SHP77 (cell line): ENCODE measurements at places on chromosomes 4 and X.

GRCh38 chr4:78542373-78542772 lies 9.2 kb upstream of the ANXA3 start:
- DNase-seq = no peak

GRCh38 chr4:99945718-99946355 lies 581 bp downstream of the DNAJB14 start:
- DNase-seq = peak; percentile 12

DNA sequence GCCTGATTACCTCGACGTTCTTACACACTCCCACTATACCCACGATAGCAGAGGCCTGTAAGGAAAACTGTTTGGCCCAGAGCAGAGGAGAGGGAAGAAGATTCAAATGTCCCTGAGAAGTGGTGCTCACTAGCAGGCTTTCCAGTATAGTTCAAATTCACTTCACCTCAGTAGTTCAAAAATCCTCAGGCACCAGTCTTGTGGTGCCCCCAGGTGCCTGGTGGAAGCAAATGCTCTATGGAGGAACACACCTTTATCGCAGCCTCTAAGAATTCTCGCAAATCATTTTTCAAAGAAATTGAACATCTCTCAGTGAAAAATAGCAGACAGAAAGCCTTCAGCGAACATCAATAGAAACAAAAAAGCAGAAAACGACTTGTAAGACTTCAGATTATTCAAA lies 12.2 kb upstream of the MTMR1 start:
- no peak for DNase-seq

DNA sequence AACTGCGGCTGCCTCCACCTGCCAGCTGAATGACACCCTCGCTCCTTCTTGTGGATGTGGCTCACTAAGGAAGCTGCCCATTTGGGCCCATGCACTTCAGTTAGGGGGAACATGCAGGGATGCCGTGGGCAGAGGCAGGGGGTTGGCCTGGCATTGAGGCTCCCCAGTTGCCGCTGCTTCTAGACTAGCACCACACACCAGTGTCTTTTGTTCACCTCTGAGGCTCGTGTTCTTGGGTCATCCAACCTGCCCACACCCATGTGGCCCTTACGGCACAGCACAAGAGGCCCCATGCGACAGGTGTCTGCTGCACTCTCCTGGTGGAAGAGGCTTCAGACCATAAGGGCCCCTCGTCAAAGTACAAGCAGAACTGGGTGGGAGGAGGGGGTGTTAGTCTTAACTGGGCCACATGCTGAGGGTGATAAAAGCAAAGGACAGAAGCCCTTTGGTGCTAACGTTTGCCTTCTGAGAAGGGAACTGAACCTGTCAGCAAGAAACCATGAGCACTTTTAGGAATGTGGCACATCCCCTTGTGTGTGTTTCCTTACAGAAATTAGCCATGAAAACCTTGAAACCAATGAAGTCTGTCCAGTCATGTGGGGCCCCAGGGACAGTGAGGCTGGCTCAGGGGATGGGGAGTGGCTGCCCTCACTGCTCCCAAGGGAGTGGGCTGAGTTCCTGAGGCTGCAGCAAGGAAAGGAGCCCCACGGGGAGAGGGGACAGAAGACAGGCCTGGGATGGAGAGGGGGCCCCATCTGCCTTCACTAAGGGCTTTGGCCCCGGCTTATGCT lies 39.2 kb downstream of the MAP7D3 start:
- DNase-seq = no peak

DNA sequence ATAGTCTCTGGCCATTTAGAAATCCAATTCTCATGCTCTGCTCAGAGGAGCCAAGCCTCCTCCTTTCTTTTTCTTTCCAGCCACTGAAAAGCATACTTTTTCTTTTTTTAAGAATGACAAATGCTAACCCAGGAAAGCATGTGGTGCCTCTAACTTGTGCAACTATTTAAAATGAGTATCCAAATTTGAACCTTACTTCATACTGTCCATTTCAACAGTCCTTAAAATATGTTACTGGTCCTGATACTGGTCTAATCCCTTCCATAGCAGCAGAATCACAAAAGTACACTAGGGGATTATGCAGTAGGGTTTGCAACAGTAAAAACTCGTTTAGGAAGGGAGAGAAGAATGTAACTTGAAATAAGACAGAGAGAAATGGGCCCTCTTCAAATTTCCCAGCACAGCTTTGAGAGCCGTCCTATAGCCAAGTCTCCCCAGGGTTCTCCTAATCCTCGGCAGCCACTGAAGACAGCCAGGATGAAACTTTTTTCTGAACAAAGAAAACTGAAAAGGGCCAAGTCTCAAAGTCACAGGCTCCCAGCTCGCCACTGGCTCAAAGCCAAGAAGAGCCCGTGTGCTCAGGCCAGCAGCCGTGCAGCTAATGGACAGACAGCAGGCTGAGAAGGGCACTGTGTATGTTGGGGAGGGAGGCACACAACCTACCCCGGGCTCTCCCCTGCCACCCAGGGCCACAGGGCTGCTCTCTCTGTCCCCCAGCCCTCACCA lies 39.5 kb downstream of the GPC4 start:
- DNase-seq = no peak

- no peak for DNase-seq
Measured at GRCh38 chr4:84286048-84286447, 213.0 kb downstream of the NKX6-1 start.

DNA sequence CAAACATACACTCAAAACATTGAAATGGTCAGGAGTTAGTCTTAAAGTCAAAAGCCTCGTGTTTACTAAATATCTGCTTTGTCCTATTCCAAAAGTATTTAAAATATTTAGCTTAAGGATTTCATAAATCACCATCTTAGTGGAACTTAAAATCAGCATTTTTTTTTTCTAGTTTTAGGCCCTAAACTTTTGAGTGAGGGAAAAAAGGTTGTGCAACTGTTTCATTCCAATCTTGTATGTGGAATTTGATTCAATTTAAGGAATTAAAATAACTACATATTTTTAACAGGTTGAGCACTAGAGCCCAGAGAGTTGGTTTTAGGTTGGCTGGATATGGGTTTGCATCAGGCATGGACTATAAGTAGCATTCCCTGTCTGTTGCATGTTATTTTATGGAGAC lies 35.7 kb upstream of the ANK2 start:
- no peak for DNase-seq

DNA sequence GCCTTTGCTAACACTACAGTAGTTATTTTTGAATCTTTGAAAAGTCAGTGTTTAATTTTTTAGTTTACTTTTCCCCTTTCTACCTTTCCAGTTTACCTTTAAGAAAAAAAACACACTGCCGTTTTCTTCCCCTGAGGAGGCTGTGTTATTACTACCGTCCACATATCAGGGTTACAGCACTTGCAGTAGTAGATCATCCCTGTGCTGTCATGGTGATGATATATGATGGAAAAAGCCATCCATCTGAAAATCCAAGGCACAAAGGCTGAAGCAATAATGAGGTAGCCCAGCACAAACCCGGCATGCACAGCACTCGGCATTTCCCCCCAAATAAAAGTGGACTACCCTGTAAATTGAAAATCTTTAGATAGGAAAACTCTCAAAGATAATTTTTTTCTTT lies 258.7 kb downstream of the CXXC4 start:
- DNase-seq = no peak

DNA sequence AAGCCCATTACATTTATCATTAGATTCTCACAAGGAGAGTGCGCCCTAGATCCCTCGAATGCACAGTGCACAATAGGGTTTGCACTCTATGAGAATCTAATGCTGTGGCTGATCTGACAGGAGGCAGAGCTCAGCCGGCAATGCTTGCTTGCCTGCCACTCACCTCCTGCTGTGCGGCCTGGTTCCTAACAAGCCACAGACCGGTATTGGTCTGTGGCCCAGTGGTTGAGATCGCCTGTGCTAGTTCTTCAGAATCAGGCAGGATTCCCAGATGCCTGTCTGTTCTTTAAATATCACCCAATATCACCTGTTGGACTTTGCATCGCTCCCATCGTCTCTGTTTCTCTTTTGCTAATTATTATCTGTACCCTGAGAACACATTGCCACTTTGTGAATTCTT lies 14.0 kb downstream of the DSPP start:
- DNase-seq = no peak

DNA sequence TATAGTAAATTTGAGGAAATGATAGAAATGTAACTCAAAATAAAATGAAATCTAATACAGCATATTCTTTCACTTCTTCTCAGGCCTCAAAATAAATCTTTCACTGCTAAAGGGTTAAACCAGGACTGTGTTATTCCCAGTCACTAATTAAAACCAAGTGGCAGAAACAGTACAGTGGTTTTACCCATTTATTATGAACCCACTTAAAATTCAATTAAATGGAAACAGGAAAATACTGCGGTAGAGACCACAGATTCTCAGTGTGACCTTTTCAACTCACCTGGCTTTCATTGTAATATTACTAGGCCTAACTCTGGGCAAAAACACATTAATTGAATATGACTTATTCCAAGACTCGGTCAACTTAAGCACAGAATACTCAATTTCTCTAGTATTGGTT lies 176.5 kb upstream of the DKK2 start:
- DNase-seq = no peak

DNA sequence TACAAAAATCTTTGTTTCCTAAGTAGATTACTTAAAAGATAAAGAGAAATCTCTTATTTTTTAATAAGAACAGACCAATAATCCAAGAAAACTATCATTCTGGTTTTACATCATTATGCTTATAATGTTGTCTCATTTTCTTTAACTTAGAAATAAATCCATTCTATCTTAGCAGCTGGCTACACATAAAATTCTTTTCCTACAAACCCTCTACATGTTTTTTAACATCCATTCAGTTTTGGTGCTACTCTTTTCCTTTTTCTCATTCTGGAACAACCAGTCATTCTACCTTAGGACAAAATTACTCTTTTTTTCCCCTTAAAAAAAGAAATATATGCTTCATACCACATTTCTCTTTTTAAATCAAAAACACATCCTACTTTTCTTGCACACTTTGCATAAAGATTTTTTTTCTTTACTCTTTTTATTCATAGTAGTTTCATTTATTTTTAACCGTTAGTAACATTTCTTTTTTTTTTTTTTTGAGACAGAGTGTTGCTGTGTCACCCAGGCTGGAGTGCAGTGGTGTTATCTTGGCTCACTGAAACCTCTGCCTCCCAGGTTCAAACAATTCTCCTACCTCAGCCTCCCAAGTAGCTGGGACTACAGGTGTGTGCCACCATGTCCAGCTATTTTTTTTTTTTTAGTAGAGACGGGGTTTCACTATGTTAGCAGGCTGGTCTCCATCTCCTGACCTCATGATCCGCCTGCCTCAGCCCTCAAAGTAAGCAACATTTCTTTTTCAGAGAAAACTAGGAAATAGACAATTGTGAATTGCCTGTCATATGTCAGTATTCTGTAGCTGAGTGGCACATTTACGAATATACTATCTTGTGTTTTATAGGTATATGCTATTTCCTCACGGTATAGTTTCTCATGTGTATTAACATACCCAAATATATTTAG lies 562.8 kb downstream of the ADGRL3 start:
- DNase-seq = no peak

- no peak for DNase-seq
Measured at GRCh38 chrX:6024204-6024603, 204.5 kb downstream of the NLGN4X start.

DNA sequence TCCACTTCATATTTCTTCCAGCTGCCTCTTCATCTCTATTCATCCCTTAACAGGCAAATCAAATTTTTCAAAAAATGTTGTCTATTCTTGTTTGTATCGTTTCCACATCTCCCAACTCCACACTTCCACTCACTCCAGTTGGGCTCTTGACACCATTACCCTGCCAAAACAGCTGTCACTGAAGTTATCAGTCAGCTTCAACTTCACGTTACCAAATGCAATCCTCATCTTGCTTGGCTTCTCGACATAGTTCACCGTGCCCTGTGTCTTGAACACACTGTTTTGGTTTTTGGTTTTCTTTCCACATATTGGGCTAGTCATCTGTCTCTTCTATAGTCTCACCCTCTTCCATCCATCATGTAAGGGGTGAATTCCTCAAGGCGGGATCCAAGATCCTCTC lies 65.2 kb downstream of the GALNT7 start:
- no peak for DNase-seq

DNA sequence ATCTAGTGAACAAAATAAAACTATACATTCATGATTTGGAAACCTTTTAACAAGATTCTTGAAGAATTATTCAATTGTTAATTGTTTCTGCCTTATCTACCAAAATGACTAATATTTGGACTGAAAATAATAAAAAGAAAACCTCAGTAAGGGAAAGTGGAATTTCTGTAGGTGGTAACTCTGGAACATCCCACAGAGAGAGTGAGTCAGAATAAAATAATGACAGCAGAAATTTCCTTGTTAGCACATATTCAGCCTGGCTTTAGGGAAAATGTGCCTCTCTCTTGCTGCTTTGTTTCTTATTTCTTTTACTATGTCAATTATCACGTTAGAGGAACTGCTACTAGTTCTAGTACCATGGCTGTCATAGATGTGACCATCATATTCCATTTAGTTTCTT lies 421.5 kb upstream of the GNPDA2 start:
- DNase-seq = no peak

- DNase-seq = no peak
Measured at GRCh38 chrX:54633641-54634040, 103.6 kb downstream of the GNL3L start.

GRCh38 chr4:158912390-158912789 lies 143.6 kb downstream of the FNIP2 start:
- DNase-seq = no peak

- DNase-seq = no peak
Measured at GRCh38 chr4:56649445-56650261, 31.4 kb downstream of the HOPX start.

- DNase-seq = no peak
Measured at GRCh38 chrX:39614680-39614998, 483.1 kb downstream of the BCOR start.

GRCh38 chr4:183548306-183548705 lies 43.4 kb downstream of the ING2 start:
- no peak for DNase-seq
